ENCODE measurements at places on chromosomes 16 and 17.

DNA sequence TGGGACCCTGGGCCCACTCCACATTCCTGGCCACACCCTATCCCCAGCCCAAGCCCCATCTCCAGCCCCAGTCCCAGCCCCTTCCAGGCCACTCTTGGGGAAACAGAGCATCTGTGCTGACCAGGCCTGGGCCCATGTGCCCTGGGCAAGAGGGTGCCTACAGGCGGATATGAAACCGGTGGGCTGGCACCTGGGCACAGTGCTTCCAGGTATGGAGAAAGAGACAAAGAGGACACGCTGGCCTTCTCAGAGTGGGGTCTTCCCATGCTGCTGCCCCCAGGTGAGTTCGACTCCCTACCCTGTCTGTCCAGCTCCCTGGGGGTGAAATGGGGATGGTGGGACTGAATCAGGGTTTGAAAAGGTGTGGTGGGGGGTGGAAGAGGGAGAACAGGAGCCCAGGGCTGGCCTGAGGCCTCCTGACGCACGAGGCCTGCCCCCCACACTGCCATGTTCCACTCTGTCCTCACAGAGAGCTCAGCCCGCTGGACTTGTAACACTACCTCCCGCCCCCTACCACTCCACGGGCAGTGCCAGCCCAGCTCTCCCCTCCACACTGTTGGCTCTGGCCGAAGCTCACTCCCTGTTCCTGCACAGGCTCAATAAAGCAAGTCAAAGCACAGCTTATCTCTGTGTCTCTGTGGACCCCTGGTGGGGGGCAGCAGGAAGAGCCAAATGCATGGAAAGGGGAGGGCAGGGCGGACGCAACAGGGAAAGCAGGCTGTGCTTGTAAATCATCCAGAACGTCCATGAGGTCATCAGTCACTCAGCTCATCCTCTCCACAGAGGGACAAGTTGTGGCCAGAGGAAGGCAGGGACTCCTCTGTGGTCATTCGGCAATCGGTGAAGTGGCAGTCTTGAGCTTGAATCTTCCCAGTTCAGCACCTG is 71.1 kb upstream of the TMEM97 start:
- no peak for DNase-seq

- DNase-seq = no peak
These were observed 7.1 kb upstream of the DCAF7 start for GRCh38 chr17:63542942-63543821.

DNA sequence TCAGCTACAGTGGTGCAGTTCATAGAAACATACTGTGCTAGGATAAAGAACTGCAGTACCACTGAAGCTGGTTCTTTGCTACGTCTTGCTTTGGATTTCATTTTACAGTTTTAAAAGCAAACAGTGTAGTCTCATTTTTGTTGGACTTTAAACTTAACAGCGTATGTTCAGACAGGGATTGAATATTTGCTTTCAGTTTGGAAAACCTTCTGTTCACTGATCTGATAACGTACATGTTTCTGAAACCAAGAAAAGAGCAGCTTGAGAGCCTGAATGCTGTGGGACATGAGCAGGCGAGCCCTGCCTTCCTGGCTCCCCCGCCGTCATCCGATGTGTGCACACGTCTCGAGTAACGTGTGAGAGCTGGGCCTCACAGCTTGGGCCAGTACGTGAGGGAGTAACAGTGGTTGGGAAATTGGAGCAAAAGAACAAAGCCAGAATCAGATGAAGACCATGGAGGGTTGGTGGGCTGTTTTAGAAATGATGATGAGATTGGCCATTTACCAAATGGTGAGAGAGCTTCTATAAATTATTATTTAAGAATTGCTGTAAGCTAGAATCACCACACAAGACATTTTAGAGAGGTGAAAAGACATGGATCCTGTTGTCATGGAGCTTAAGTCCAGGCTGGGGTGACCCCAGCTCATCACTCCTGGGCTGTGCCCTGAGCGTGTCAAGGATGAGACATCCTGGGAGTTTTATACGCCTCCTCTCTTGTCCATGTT is 20.8 kb upstream of the CLEC18C start:
- no peak for DNase-seq

- no peak for DNase-seq
These were observed 701.1 kb downstream of the WWOX start for GRCh38 chr16:78800523-78800922.

DNA sequence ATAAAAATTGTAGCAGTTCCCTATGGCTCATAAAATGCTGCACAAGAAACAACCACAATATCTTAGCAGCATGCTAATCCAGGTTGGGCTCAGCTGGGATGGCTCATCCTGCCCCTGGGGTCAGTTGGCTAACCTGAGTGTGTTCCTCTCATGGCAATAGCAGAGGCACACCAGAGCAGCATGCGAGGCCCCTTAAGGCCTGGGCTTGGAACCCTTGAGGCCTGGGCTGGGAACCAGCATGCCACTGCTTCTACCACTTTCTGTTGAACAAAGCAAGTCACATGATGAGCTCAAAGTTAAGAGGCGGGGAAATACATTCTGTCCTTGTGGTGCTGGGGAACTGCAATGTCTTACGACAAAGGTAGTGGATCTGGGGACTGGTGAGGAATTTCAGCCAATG is 154.4 kb upstream of the FOXF1 start:
- DNase-seq = no peak

GRCh38 chr16:84795329-84796053 is 24.3 kb upstream of the CRISPLD2 start:
- peak; percentile 98 for DNase-seq

Measured in foreskin fibroblast (primary cell).